ENCODE measurements at places on chromosomes 11 and 22. TPM values are rescaled to one million over a fixed set of nuclear protein-coding genes. Genes with fewer than 3 reads are reported as not detected.

DNA sequence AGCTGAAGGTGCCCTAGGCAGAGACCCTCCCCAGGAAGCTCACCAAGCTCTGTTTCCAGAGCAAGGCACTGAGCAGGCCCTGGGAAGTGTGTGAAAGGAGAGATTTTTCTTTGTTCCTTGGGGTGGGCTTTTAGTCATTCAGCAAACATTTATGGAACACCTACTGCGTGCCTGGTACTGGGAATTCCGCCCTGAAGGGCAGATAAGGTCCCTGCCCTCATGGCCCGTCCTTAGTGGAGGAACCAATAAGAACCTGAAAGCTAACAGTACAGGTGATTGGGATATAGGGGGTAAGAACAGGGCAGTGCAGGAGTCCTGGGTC lies 3.9 kb downstream of the TMEM134 start:
- H3K27me3 ChIP-seq, result no peaks in the 10 kb centered on the region
- H3K27ac ChIP-seq, result no peak overlapping the region
- peaks cover 6% of the 10 kb centered on the region for H3K4me1 ChIP-seq
- H3K36me3 ChIP-seq, result no peaks in the 10 kb centered on the region

- H3K4me3 ChIP-seq, result no peak overlapping the region
- H3K27me3 ChIP-seq, result no peaks in the 10 kb centered on the region
- H3K4me1 ChIP-seq, result no peaks in the 10 kb centered on the region
- no peak overlapping the region for H3K27ac ChIP-seq
- no peaks in the 10 kb centered on the region for H3K36me3 ChIP-seq
Measured at GRCh38 chr11:93935826-93936225, 85.3 kb upstream of the HEPHL1 start.

GRCh38 chr11:86802146-86802545 lies 1.8 kb downstream of the PRSS23 start:
- peak overlapping the region; percentile 42 for H3K27ac ChIP-seq
- peak overlapping the region; percentile 98 for H3K4me3 ChIP-seq
- DNase-seq, result no peak
- no peaks in the 10 kb centered on the region for H3K27me3 ChIP-seq

DNA sequence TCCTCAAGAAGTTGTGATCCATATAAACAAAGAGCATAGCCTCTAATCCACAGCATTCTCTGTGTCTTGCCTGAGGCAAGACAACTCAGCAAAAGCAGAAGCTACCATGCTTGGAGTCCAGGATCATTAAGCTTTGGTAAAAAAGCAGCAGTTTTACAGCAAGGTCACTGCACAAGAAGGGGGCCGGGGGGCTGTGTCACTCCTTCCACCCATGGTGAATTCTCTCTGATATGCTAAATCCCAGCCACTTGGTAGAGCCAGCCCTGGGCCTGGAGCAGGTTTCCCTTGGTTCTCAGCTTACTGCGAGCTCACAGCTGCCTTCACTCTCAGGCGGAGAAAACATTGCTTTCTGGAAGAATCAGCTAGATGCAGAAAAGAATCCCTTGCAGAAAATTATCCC lies 144.7 kb downstream of the TENM4 start:
- no peaks in the 10 kb centered on the region for H3K36me3 ChIP-seq
- no peak for DNase-seq
- no peaks in the 10 kb centered on the region for H3K4me1 ChIP-seq
- no peak overlapping the region for H3K4me3 ChIP-seq

DNA sequence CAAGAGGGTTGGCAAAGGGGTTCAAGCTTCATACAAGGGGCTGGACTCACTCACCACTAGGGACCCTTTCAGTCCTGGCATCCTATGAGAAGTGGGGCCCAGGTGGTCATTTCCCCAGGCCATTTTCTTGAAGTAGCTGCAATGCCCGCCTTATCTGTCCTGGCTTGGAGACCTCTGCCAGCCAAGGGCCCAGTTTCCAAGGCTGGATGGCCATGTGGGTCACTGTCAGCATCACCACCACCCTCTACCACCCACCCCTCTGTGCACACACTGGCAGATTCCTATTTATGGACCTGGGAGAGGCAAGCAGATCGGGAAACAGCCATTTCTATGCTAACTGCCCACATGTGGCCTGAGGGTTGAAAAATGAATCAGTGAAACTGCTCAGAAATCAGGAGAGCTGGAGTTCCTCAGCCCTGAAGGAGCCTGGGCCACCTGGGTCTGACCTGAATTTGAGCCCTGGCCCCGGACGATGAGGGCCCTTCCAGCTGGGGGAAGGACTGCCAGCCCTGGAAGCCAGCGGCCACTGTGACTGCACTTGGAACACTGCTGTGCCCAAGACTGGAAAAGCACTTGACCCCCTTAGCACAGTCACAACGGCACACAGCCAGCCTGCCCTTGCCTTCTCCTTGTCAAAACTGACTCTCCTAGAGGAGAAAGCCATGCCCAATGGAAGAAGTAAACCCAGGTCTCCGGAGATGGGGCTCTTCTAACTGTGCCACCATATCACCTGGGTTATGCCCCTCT lies 442.2 kb downstream of the BUD13 start:
- no peaks in the 10 kb centered on the region for H3K27me3 ChIP-seq
- H3K4me1 ChIP-seq, result no peaks in the 10 kb centered on the region
- H3K4me3 ChIP-seq, result no peak overlapping the region
- DNase-seq, result no peak

The MMP12 gene
- not detected for total RNA-seq

The OR10D3 gene
- not detected for total RNA-seq

The OR52H1 gene
- not detected for total RNA-seq
